Cerebellum (tissue), 4 donors: ENCODE measurements at places on chromosomes 16 and 17. TPM values are rescaled to one million over a fixed set of nuclear protein-coding genes. Genes with fewer than 3 reads are reported as not detected.

DNA sequence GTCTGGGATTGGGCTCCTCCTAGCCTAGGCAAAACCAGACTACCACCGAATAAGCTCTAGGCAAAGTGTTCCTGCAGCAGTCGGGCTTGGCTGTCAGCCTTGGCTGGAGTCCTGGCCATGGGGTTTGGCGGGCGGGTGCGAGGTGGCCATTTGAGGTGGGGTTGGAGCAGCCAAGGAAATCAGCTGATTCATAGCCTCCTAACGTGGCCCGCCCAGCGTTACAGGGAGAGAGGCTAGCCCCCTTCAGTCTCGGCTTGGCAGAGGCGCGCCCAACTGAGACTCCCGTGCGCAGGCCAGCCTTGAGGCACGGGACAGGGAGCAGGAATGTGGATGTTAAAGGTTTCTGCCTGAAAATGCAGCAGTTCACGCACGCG lies 1.9 kb downstream of the PMP22 start:
- peak; percentile 25 for DNase-seq

DNA sequence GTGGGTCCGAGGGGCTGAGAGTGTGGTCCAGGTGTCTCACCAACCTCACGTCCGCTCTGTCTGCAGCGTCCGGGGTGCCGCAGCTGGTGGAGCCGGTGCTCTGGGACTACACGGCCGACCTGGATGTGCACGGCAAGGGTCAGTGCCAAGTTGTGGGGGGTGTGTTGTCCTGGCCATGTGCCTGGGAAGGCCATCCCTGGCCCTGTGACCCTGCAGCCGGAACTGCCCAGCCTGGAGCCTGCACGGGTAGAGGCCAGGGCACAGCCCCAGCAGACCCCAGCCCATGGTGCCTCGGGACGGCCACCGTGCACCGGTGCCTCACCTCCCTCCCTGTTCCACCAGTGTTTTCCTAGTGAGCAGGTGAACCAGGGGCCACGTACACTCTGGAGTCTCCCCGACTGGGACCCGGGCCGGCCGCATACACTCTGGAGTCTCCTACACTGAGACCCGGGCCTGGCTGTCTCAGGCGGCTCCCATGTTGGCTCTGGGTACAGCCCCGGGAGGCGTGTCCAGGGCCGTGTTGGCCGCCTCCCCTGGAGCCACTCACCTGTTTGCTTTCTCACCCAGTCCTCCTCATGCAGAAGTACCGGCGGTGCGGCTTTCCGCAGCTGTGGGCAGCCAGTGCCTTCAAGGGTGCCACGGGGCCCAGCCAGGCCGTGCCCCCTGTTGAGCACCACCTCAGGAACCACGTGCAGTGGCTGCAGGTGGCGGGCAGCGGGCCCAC lies 13.8 kb downstream of the CYBC1 start:
- DNase-seq = no peak

GRCh38 chr17:42676424-42677011 lies at the start of gene PLEKHH3:
Gene PLEKHH3 (minus strand): TSS chr17:42676994. CDS start chr17:42676563, 431 bp downstream.
- no peak for DNase-seq

DNA sequence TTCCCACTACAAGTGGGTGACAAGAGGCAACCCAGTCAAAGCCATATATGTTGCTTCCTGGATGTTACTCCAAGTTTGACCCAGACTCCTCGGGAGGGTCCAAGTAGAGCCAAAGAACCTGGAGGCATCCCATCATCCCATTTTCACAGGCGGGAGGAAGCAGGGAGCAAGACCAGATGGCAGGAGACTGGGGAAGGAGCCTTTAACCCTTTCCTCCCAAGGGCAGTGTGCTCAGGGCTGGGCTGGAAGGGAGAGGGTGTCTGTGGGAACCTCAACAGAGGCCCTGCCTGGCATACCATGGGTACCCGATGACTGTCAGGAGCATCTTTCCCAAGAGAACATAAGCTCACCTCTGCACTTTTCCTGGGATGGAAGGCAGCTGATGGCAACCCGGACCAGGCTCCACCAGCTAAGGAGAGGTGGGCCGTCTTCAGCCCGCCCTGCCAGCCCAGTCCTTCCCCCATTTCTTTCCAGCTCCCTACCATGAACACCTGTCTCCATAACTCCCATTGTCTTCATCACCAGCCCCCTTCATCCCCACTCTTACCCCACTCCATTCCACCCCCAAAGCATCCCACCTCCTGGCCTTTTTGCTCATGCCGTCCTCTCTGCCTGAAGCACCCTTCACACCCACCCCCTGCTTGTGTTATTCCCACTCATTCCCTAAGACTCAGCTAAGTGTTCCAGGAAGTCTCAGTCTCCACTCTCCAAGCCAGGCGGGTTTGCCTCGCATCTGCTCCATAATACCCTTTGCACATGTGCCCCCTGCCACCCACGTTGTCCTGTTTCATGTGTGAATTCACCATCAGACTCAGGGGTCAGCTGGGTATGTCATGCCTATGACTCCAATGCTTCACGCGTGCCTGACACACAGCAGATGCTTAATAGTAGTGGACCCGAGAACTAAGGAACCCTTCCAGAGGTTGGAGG lies 5.9 kb upstream of the SLC16A5 start:
- no peak for DNase-seq

DNA sequence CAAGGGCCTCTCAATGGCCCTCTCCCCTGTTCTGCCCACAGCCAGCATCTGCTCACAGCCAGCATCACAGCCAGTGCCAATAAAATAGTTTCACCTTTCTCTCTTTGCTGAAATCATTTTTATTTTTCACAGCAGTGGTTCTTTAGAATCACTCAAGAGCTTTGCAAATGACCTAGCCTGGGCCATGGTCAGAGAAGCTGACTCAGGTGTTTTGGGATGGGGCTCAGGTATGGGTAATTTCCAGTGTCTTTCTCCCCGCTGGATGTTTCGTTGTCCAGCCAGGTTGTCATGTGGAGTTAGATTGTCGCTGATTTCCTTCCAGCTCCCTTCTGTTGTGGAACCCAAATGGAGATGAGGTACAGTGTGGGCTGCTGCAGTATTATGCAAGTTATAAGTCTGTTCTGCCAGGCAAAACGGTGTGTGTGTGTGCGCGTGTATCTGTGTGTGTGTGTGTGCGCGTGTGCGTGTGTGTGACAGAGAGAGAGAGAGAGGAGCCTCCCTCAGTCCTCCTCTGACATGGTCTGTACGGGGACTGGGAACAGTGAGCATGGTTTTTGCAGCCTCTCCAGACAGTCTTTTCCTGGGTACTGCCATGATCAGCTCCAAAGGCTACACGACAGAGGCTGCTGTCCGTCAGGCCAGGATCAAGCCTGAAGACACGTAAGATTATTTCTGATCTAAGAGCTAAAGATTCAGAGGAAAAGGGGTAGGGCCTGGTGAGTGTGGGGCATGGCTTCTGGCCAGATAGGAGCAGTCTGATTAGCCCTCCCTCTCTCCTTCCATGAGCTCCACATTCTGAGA lies 1.4 kb upstream of the PMP22 start:
- no peak for DNase-seq

DNA sequence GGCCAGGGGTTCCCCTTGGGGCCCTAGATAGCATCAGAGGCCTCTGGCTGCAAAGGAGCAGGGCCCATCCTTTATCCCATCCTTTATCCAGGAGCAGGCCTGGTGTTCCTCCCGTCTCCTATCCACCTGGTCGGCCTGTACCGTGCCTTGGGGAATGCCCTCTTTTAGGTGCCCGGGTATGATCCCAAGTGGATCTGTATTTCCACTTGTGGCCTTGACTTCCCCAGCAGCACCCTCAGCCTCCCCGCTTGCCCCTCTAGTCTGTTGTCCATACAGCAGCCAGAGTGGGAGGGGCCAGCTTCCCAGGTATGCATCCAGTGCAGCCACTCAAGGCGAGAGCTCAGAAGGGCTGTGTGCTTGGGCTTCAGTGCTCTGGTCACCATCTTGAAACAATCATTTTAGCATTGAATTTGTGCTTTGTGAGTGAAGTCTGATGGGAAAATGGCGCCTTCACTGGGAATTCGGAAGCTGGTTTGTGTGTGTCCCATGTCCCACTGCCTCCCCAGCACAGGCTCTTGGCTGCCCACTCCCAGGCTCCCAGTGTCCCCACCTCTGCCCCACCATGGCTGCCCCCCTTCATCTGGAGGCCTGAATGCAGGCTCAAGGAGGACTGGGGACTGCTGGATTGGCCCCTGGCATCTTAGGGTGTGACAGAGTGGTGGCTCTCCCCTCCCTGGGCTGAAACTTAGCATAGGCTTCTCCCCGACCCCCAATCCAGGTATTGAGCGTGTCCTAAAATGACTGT lies 3.3 kb upstream of the RNF112 start:
- DNase-seq = no peak

- no peak for DNase-seq
These were observed 22.9 kb downstream of the GDE1 start for GRCh38 chr16:19499006-19499405.

- no peak for DNase-seq
These were observed 19.9 kb upstream of the HEATR6 start for GRCh38 chr17:60098578-60098977.

DNA sequence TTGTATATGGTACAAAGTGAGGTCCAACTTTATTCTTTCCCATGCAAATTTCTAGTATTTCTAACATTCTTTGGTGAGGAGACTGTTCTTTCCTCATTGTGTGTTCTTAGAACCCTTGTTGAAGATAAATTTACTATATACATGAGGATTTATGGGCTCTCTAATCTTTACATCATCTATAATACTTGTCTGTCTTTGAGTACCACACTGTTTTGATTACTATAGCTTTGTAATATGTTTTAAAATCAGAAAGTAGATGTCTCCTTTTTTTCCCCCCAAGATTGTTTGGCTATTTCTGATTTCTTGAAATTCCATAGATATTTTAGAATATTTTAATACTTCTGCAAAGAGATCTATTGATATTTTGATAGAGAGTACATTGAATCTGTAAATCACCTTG lies 23.7 kb downstream of the ZNF267 start:
- DNase-seq = no peak

- DNase-seq = no peak
These were observed 17.4 kb upstream of the ICAM2 start for GRCh38 chr17:64037802-64038201.

DNA sequence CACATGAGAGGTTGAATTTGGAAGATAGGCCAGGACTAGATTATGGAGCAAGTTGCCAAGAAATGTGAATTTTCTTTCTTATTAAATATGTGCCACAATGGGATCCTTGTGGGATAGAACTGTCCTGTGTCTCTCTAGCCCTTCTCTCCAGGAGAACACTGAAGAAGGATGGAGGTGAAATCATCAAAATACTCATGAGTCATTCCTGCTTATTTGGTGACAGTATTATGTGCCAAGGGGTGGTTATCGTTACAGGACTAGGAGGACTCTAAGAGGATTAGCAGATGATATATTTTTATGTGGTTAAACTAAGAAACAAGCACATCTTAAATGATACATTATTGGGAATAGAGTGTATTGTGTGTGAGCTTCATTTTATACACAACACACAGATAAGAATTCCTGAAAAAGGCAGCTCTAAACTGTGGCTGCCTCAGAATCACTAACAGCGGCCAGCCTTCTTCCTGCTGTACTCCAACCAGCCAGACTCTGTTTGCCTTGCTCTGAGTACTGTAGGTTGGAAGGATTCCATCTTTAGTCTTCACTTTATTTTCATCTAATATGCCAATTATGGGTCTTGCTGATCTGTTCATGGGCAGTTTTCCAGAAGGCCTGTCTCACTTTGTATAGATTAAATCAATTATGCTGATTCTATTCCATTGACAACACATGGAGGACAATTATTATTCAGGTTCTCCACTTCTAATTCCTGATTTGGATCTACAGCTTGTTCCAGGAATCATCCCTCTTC lies 325.8 kb downstream of the ABCC12 start:
- no peak for DNase-seq

GRCh38 chr17:59027750-59028149 lies 78.9 kb downstream of the TRIM37 start:
- no peak for DNase-seq

DNA sequence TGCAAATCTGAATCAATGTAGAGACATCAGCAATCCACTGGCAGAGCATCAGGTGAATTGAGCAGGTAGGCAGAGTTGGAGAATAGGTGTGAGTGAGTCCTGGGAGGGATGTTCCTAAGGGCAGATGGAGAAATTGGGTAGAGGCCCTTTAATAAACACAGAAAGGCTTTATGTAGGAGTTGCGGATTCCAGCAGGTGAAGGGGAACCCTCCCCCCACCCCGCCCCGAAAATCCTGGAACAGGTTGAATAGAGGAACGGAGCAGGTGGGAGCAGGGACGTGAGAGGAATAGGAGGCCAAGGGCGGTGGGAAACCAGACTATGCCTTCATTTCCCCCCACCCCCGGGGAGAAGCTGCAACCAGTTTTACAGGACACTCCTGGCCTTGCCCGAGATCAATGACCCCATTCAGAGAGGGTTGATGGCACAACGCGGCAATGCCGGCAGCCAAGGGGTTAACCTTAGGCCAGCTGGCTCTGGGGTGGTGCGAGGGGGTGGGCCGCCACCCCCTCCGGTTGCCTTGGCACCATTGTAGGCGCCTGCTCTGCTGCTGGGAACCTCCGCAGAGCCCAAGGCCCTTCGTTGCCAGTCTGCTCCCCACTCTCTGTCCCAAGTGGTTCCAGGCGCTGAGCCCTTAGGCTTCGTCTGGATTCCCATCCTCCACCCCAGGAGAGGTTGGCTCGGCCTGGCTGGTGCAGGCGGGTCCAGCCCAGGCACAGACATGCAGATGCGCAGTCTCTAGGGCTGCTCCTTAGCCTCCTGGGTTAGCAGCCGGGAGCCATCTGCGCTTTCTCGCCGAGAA lies 814 bp upstream of the RUNDC3A start:
- peak; percentile 72 for DNase-seq

DNA sequence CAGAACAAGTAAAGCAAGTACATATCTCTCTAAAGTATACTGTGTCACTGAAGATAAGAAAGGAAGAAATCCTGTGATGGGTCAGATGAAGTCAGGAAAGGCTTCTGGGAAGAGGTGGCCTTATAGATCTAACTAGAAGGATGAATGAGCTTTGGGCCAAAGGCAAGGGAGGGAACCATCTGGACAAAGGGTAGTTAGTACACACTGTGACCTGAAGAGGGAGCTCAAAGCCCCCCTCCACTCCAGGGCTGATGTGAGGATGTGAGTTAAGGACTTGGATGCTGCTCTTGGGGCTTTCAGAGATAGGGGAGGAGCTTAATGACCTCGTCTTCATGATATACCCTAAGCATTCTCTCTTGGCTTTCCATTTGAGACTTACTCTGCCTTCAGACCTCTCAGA lies 185.3 kb upstream of the CACNG3 start:
- no peak for DNase-seq

- no peak for DNase-seq
These were observed 36.7 kb downstream of the TK2 start for GRCh38 chr16:66513111-66513723.

DNA sequence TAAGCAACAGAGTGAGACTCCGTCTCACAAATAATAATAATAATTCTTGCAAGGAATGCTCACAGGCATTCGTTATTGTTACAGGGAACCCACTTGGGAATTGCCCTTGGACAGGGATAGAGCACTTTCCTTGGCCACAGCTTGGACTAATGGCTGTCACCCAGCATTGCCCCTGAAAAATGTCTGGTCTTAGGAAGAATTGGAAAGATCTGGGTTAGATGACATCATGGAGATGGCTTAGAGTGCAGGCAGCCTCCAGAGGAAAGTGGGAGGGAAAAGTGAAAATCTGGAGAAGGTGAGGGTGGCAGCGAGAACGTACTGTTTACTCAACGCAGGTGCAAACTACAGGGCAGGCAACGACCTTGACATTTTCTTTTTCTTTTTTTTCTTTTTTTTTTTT lies 59.3 kb upstream of the MRTFB start:
- DNase-seq = no peak

GRCh38 chr17:48002266-48002915 lies 31.5 kb downstream of the CDK5RAP3 start:
- DNase-seq = no peak

The HBM gene
- 12.8 TPM for total RNA-seq

The TP53TG3B gene
- total RNA-seq = not detected

The MYO15B gene
- 28.0 TPM for total RNA-seq

The NLRC3 gene
- 0.73 TPM for total RNA-seq
